ENCODE measurements at places on chromosomes 7 and 10.

DNA sequence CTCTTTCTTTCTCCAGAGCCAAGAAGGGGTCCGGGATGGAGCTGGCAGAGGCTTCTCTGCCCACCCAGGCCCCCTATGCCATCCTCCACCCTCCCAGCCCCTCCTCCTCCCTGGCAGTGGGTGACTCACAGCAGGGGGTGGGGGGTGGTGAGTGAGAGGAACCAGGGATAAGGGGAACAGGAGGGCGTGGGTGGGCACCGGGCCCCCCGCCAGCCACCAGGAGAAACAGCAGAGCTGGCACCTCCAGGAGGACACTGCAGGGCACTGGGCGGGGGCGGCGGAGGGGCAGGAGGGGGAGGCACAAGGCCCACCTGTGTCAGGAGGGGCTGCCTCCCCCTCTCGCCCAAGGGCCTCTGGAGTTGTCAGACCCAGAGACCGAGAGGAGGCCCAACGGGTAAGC is 56.0 kb downstream of the CAMK2B start:
- no peak for DNase-seq

DNA sequence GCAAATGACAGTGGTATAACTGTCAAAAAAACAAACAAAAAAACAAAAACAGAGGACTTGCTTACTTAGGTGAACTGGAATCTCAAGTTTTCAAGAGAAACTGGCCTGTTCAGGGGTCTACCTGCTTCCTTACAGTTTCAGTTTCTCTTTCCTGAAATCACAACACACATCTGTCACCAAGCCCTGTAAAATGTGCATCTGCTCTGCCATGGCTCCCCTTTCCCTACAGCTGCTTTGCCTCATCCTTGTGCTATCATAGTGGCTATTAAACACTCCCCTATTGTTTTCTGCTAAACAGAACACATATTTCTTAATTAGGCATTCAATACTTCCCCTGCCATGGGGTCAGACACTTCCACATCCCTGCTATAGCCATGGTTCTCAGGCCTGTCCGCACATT is 37.6 kb downstream of the CPED1 start:
- no peak for DNase-seq

GRCh38 chr10:93799155-93799708 is 41.5 kb downstream of the LGI1 start:
- no peak for DNase-seq

DNA sequence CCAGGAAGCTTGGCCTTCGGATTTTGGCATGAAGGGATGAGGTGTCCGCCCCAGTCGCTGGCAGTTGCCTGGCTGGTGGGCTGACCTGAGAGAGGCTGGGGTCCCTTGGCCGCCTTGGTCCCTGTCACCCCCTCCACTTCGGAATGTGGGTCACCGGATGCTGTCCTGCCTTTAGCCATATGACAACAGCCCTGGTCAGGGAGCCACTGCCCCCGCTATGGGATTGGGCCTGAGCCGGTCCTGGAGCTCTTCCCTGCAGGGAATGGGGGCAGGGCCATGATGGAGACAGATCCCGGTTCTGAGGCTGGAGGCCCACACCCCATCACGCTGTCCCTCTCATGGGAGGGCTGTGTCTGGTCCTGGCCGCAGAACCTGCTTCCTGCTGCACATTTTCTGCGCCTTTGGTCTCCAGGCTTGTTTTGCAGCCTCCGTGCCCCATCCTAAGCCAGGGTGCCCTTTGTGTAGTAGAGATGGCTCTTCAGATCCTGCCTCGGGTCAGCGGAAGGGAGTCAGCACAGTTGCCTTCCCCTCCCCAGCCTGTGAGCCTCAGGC is 22.6 kb downstream of the PFKFB3 start:
- DNase-seq = no peak

DNA sequence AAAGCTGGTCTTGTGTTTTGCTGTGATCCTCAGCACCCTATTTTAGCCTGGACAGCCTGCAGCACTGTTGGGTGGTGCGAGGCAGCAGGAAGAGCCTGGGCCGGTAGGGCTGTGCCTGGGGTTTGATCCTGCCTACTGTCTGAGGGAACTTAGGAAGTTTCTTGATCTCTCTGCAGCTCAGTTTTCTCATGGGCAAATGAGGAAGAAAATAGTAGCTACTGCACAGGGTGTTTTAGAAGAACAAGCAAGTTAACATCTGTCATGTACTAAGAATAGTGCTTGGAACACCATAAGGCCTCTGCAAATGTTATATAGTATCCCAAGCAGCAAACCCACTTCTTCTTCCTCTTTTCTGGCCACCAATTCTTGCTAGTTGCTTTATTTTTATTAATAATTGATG is 12.0 kb upstream of the AGR2 start:
- DNase-seq = no peak

- no peak for DNase-seq
These were observed 146.6 kb upstream of the FRMD4A start for GRCh38 chr10:14477408-14477710.

Measured in NCI-H2227 treated with DMSO at 0.1 percent for 48 hours (cell line).